ENCODE measurements at places on chromosomes 5 and 9.

DNA sequence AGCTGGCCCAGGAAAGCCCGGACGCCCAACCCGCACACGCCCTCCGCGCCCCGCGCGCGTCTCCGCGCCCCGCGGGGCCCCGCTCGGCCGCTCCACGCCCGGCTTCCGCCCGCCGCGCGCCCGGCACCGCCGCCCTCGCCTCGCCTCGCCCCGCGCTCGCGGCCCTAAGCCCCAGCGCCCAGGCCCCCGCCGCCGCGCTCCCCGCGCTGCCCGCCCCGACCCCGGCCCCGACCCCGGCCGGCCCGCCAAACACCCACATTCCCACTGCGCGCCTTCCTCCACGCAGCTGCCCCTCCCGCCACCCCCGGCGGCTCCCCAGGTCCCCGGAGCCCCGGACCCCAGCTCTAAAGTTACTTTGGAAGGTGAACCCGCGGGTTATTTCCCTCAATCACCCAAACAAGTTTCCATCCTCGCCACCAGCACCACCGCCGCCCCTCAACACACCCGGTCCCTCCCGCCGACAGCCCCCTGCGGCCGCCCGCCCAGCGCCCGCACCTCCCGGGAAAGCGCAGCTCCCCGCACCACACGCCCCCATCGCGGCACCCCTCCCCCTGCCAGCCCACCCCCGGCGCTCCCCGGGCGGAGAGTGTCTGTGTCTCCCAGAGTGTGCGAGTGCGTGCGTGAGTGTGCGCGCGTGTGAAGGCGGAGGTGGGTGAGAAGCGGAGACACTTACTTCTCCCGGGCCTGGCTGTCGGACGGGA is 439 bp downstream of the SSBP2 start:
- DNase-seq, result no peak

DNA sequence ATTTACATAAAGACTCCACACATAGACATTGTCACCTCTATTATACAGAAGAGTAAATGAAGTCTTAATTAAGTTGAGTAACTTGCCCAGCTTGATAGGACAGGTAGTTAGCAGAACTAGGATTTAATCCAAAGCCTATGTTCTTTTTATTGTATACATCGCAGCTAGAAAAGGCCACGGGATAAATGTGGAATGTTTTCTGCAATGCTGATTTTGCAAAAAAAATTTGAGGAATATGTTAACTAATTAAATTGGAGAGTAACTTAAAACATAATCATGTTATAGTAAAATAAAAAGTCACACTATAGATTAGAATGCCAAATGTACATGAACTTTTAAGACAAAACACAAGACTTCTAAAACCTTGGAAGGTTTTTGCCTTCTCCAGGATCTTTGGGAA is 41.1 kb downstream of the POLK start:
- no peak for DNase-seq

GRCh38 chr9:136726631-136727191 is 14.3 kb downstream of the DIPK1B start:
- DNase-seq, result no peak

DNA sequence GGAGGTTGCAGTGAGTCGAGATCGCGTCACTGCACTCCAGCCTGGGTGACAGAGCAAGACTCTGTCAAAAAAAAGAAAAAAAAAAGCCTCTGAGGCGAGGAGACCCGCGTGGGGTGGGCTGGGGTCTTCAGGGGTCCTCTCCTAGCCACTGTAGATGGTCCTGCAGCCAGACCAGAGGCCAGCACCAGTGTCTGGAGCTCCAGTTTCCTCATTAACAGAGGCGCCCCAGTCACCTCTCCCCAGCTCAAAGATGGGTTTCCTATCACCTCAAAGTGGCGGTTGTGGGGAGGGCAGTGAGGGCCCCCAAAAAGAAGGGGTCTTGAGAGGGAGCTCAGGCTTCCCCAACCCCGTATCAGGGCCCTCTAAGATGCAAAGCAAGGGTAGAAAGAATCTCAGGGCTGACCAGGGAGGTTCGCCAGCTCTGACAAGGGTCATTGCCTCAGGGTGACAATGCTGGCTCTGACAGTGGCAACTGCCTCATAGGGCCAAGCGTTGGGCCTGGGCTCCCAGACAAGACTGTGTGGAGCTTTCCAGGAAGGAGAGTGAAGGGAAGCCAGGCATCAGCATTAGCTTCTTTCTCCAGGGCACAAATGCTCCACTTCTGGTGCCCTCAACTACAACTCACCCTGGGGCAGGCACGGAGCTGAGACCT is 15.0 kb downstream of the STK10 start:
- DNase-seq, result no peak

DNA sequence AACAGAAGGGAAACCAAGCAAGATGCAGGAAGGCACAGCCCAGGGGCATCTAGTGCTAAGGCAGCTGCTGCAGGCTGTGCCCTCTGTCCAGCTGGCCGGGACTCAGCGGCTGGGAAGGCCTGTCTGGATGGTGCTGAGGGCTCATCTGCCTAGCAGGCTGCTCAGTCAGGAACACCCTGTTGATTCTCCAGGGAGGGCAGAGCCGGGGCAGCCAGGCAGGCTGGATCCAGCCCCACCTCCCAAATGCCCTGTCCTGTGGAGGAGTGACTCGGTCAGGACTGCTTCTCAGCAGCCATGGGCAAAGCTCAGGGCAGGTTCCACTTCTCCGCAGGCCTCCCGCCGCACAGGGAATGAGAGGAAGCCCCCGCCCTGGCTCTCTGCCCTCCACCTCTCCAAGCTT is 7.8 kb upstream of the LCN9 start:
- DNase-seq, result no peak

DNA sequence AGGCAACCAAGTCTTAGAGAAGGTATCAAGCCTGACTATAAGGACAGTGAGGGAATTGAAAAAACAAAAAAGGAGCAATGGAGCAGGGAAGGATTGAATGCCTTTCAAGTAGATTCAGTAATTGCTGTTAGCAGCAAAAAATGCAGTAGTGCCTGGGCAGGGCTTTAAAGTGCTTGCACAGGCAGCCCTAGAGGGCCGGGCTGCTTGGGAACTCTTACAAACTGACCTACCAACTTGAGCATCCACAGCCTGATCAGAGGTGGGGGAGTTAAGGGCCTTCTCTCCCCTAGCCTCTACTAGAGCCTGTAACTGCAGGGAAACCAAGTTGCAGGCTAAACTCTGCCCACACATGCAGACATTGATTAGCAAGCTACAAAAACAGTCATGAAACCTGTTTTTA is 19.4 kb downstream of the FXN start:
- no peak for DNase-seq

DNA sequence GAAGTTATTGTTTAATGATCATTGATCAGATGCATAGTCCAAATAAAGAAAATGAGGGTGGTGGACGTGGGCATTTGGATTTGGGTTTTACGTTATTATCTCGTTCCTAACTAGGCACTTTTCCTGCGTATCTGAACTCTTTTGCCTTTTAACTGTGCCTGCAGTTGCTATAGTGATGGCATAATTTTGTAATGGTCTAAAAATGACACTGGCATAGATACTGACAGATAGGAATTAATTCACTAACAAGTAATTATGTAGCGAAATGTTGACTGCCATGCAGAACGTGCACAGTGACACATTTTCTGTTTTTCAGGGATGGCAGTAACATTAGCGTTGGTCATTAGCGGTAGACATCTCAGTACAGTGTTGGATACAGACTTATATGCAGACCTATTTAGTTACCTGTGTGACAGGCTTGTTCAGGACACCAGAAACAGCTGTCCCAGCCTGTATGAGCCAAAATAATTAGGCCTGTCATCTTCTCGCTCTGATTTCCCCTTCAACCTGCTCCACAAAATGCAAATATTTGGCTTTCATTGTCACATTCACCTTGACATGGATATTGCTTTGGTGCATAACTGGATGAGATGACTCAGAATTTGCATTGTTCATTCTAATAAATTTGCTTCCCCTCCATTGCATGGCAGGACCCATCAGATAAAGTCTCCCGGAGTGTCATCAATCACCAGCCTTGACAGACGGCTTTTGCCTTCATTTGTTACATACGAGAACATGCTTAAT is 413.3 kb upstream of the IRX1 start:
- no peak for DNase-seq

GRCh38 chr5:53019320-53019719 is 30.2 kb downstream of the ITGA2 start:
- DNase-seq, result no peak

- DNase-seq, result no peak
Measured at GRCh38 chr9:131516100-131516499, 13.4 kb downstream of the POMT1 start.

DNA sequence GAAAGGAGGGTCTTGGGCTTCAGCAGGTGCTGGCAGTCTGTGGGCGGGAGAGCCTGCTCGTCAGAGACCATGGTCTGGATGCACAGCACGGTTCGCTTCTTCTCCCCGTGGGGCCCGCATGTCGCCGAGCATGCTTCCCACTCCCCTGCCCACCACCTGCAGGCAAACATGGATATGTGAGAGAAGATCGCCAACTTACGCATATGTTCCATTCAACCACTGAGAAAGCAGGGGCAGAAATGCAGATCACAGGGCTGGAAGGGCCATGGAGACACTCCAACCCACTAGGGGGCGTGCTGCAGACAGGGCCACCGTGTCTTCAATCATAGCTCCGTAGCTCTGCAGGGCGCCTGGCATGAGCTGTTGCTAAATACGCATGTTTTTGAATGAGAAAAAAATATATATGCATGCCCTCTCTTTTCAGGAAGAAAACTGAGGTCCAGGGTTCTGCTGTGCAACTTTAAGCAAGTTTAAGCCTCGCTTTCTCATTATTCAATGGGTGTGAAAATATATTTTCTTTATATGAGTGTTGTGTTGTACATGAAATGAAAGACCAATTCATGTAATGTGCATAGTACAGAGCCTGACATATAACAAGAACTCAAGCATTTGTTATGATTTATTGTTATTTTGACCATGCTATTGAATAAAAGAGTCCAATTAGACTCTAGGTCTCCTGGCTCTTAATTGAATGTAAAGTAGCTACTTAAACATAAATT is 148.0 kb downstream of the TARS1 start:
- no peak for DNase-seq

DNA sequence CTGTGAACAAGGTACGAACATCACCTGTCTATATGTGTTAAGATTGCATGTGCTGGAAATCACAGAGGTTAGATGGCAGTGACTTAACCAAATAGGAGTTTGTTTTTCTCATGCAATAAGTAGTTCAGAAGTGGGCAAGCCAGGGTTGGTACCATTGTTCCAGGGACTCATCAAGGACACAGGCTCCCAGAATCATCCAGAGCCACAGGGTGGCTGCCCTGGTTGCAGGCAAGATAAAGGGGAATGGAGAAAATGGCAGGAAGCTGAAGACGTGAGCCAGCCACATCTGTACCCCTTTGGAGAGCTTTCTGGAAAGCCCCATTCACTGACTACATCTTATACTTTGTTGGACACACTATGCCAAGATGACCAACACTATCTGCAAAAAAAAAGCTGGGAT is 126.0 kb upstream of the IL12B start:
- no peak for DNase-seq

- DNase-seq, result no peak
Measured at GRCh38 chr5:126280343-126280742, 142.9 kb upstream of the GRAMD2B start.

DNA sequence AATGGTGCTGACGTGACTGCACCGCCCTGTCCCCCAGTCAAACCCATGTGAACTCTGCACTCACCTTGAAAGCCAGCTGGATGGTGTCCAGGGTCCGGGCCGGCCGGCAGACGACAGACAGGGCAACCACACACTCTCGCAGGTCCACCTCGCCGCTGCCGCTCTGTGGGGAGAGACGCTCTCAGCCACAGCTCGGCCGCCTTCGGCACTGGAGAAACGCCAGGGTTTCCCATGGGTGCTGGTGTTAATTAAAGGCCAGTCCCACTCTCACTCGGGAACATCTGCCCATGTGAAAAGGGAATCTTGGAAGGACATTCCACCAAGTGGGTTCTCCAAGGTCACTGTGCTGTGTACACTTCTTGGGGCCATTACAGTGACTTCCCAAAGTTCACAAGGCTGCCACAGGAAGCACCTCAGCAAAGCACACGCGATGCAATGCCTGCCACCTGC is 25.5 kb upstream of the SLC6A3 start:
- no peak for DNase-seq

DNA sequence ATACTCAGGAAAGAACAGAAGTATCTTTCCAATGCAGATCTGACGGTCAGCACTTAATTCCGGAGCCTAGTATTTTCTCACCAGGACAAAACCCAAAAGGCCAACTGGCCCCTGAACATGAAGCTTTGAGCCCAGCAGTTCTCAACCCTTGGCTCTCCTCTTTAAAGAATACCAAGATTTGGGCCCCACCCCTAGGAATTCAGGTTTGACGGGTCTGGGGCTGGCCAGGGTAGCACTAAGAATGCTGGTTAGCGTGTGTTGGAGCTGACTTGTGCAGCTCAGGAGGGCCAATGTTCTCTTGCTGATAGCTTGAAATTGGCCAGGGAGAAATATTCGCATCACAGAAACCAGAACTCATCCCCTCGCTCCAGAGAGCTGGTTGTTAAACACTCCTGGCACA is 88.3 kb upstream of the PTCH1 start:
- DNase-seq, result no peak

- DNase-seq, result peak; percentile 6
Measured at GRCh38 chr5:149546974-149547373, 4.3 kb downstream of the CSNK1A1 start.

DNA sequence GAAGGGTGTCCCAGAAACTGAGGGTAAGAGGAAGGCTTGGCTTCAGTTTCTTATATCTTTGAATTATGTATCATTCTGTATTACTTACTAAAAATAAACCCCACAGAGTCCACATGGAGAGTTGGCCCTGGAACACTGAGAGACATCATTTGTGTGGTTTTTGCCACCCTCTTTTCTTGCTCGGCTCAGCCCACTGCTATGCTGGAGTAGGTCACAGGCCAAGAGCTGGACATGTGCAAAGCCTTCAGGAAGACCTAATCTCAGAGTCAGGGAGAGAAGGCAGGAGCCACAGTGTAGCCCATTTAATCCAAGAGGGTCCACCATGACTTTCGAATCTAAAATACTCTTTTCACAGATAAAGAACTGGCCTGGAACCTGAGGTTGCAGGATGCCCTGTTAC is 47.5 kb downstream of the MAMDC2 start:
- DNase-seq, result no peak

- no peak for DNase-seq
Measured at GRCh38 chr5:58369513-58370190, 90.2 kb downstream of the PLK2 start.

GRCh38 chr9:36138496-36138895 is 2.0 kb downstream of the GLIPR2 start:
- DNase-seq, result no peak

GRCh38 chr9:93464395-93464794 is 11.0 kb upstream of the FAM120AOS start:
- DNase-seq, result no peak

- peak; percentile 6 for DNase-seq
Measured at GRCh38 chr5:137072361-137073115, 426.6 kb downstream of the SPOCK1 start.

- DNase-seq, result no peak
Measured at GRCh38 chr5:132473668-132474067, 16.9 kb downstream of the IRF1 start.

All from DMS79 treated with DMSO at 0.1 percent for 48 hours (cell line).